ENCODE measurements at places on chromosomes 1 and 21. TPM values are rescaled to one million over a fixed set of nuclear protein-coding genes. Genes with fewer than 3 reads are reported as not detected.

LORICRIN gene
- not detected for total RNA-seq

DPYD gene
- 48.2 TPM for total RNA-seq

- H3K27me3 ChIP-seq = peaks cover 3% of the 10 kb centered on the region
- H3K36me3 ChIP-seq = no peaks in the 10 kb centered on the region
- DNase-seq = no peak
- H3K4me1 ChIP-seq = peaks cover 18% of the 10 kb centered on the region
- no peak overlapping the region for H3K27ac ChIP-seq
Observed at GRCh38 chr1:41609166-41609883, 124.8 kb upstream of the EDN2 start.

ZNF672 gene
- 17.7 TPM for total RNA-seq

- H3K36me3 ChIP-seq = no peaks in the 10 kb centered on the region
- DNase-seq = no peak
- H3K4me1 ChIP-seq = no peaks in the 10 kb centered on the region
- no peak overlapping the region for H3K27ac ChIP-seq
Observed at GRCh38 chr1:241456743-241457142, 62.8 kb downstream of the FH start.

DNA sequence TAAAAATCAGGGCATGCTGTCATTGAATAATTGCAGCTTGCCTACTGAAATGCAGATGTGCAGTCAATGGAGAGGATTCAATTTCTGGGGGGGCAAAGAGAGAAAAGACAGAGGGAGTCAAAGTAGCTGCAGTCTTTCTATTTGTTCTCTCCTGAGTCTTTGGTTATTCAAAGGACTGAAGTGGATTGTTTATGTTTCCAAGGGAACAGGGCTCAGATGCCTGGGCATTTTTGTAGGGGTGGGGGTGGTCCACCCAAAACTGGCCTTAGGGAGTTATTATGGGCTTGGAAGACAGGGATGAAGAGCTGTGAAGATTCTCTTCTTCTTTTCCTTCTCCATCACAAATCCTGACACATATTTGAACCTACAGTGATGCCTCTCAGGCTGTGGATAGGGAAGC lies 408.8 kb upstream of the DAB1 start:
- no peaks in the 10 kb centered on the region for H3K36me3 ChIP-seq
- H3K27ac ChIP-seq = no peak overlapping the region
- H3K4me1 ChIP-seq = no peaks in the 10 kb centered on the region
- H3K27me3 ChIP-seq = no peaks in the 10 kb centered on the region
- no peak overlapping the region for H3K4me3 ChIP-seq

GRCh38 chr1:58845942-58846341 lies 62.1 kb upstream of the JUN start:
- H3K4me1 ChIP-seq = peaks cover 80% of the 10 kb centered on the region
- DNase-seq = no peak
- H3K27ac ChIP-seq = no peak overlapping the region
- no peak overlapping the region for H3K4me3 ChIP-seq
- no peaks in the 10 kb centered on the region for H3K27me3 ChIP-seq

OR2T29 gene
- total RNA-seq = not detected

DNA sequence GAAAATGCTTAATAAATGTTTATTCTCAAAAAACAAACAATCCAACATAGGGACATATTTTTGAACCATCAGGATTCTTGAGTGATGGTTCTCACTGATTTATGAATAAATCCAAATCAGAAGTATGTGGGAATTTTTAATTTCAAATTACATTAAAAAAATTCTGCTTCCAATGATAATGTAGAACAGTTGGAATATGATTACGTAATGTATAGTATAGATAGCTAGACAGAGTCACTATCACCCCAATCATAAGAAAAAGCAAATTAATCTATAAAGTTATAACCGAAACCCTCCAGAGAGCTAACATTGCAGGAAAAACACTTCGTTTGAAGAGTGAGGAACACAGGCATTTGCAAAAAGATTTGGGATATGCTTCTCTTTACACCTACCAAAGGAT lies 1600.6 kb upstream of the B3GALT2 start:
- no peak overlapping the region for H3K4me3 ChIP-seq
- no peak for DNase-seq
- H3K4me1 ChIP-seq = peaks cover 6% of the 10 kb centered on the region
- no peak overlapping the region for H3K27ac ChIP-seq

GRCh38 chr1:184513966-184514365 lies 127.1 kb downstream of the C1orf21 start:
- no peaks in the 10 kb centered on the region for H3K36me3 ChIP-seq
- H3K4me1 ChIP-seq = peaks cover 14% of the 10 kb centered on the region
- no peak overlapping the region for H3K27ac ChIP-seq

A3GALT2 gene
- total RNA-seq = not detected

- H3K4me3 ChIP-seq = no peak overlapping the region
- H3K4me1 ChIP-seq = no peaks in the 10 kb centered on the region
- no peaks in the 10 kb centered on the region for H3K27me3 ChIP-seq
Observed at GRCh38 chr1:232377494-232377770, 252.5 kb downstream of the SIPA1L2 start.
